IMR-90 (cell line): ENCODE measurements at places on chromosomes 2 and 18. TPM values are rescaled to one million over a fixed set of nuclear protein-coding genes. Genes with fewer than 3 reads are reported as not detected.

The RNF125 gene
- 0.09 and 0.10 TPM in 2 replicates for polyA plus RNA-seq

The TTR gene
- polyA plus RNA-seq = not detected in 2 replicates

The STAT4 gene
- polyA plus RNA-seq = 0.47 and 0.48 TPM in 2 replicates

The TMEM163 gene
- polyA plus RNA-seq = not detected in 2 replicates

GRCh38 chr2:102425441-102426132 lies 2.6 kb downstream of the IL18RAP start:
- DNase-seq = no peak
